CD4-positive, alpha-beta T cell (primary cell): ENCODE measurements at places on chromosomes 2 and 18. TPM values are rescaled to one million over a fixed set of nuclear protein-coding genes. Genes with fewer than 3 reads are reported as not detected.

GRCh38 chr18:41966943-41967342 lies 11.9 kb downstream of the PIK3C3 start:
- no peak for DNase-seq
- H3K4me3 ChIP-seq: no peak overlapping the region
- H3K27me3 ChIP-seq: no peaks in the 10 kb centered on the region
- H3K4me1 ChIP-seq: peaks cover 4% of the 10 kb centered on the region
- H3K27ac ChIP-seq: no peak overlapping the region

DNA sequence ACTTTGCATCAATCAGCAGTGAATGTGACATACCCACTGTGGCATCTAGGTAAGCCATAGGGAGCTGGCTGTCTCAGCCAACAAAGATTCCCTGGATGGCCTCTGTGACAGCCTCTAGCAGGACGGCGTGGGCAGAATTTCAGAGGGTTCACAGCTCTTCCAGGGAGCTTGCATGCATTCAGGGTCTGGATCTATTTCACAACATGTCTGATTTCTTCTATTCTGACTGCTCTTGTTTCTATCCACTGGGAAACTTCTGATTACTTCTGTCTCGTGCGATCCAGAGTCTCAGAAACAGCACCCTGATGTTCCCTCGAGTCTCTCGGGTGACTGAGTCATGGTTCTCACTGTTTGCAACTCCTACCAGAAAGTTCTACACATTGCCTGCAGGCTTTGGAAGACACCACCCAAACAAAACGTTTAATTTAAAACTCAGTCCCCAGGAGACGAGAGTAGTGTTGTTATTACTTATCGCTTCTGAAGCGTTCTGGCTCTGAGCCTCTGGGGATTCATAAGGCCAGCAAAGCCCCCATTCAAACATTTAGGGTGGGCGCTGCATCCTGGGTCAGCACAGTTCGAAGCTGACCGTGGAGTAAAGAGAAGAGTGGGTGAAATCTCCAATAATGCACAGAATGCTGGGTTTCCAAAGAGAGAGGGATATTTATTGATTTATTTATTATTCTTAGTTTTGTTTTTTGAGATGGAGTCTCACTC lies 41.9 kb upstream of the ODC1 start:
- no peak overlapping the region for H3K4me3 ChIP-seq
- peaks cover 17% of the 10 kb centered on the region for H3K4me1 ChIP-seq
- no peak for DNase-seq

GRCh38 chr2:232870018-232870765 lies at the start of gene SNORC:
Gene SNORC (plus strand): TSS chr2:232870264. CDS start chr2:232870342, 78 bp downstream.
- no peaks in the 10 kb centered on the region for H3K4me1 ChIP-seq
- H3K27ac ChIP-seq: no peak within 1 kb of the TSS
- no peak within 1 kb of the TSS for H3K4me3 ChIP-seq
- DNase-seq: no peak
- H3K36me3 ChIP-seq: no peaks in the 10 kb centered on the region

DNA sequence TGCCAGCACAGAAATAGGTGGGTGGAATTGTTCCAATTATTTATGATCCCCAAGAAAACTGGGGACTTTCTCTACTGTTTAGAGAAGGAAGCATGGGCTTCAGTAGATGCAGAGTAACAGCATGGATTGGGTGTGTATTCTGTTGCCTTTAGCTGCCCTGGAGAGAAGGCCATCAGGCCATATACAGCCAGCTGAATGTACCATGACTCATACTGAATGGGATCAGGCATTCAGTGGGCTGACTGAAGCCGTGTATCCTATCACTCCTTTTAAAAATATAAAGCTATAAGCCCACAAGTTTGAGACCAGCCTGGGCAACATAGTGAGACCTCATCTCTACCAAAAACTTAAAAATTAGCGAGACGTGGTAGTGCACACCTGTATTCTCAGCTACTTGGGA lies 16.7 kb upstream of the PLEKHM3 start:
- no peak for DNase-seq
- H3K27me3 ChIP-seq: no peaks in the 10 kb centered on the region
- H3K36me3 ChIP-seq: no peaks in the 10 kb centered on the region
- no peak overlapping the region for H3K27ac ChIP-seq
- no peaks in the 10 kb centered on the region for H3K4me1 ChIP-seq

- H3K4me1 ChIP-seq: no peaks in the 10 kb centered on the region
- no peaks in the 10 kb centered on the region for H3K36me3 ChIP-seq
- H3K27ac ChIP-seq: no peak overlapping the region
- no peak overlapping the region for H3K4me3 ChIP-seq
- DNase-seq: no peak
These were observed 36.2 kb upstream of the NT5C1B start for GRCh38 chr2:18625563-18625962.

- H3K4me3 ChIP-seq: no peak overlapping the region
- H3K27me3 ChIP-seq: peaks cover 2% of the 10 kb centered on the region
- DNase-seq: no peak
- H3K4me1 ChIP-seq: no peaks in the 10 kb centered on the region
- no peaks in the 10 kb centered on the region for H3K36me3 ChIP-seq
These were observed 103.2 kb downstream of the INHBB start for GRCh38 chr2:120448961-120449810.

GRCh38 chr2:68448671-68449653 lies 18.1 kb downstream of the FBXO48 start:
- no peak overlapping the region for H3K4me3 ChIP-seq
- H3K27ac ChIP-seq: no peak overlapping the region
- DNase-seq: no peak
- H3K36me3 ChIP-seq: no peaks in the 10 kb centered on the region

DNA sequence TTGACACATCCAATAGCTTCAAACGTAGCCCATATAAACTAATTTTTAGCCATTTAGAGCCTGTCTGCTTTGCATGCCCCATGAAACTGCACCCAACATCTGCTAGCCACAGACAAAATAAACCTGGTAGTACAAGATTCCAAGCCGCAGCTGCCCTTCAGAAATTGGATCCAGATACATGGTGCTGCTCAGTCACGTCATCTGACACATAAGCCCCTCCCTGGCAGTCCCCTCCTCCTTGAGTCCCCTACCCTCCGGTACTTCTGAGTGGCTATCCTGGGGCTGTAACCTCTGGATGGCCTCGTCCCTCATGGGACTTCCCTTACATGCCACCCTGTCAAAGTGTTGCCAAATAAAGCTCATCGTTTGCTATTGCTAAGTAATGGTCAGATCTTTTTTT lies 33.8 kb downstream of the PROC start:
- peaks cover 4% of the 10 kb centered on the region for H3K36me3 ChIP-seq
- H3K4me1 ChIP-seq: peaks cover 8% of the 10 kb centered on the region
- DNase-seq: no peak
- no peak overlapping the region for H3K27ac ChIP-seq

DNA sequence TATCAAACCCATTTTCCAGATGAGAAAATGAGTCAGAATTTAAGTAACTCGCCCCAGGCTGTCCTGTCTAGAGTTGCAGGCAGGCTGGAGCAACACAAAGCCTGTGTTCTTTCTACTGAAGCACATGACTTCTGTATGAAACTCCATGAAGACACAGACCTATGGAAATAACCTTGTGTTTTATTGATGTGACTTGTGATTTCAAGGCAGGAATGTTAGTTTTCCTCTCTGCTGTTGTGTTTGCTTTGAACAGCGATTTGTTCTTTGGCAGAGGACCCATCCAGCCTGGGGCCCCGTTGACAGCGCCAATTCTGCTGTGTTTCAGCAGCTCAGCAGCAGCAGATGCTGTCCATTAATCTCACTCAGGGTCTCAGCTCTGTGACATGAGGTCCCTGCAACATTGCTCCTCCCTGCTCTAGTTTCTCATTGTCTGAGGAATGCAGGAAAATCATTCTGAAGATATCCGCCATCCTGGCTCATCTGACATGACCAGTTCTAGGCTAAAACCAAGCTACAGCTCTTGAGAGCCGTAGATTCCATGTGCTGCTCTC lies 344.3 kb upstream of the RAB12 start:
- no peaks in the 10 kb centered on the region for H3K36me3 ChIP-seq
- no peaks in the 10 kb centered on the region for H3K4me1 ChIP-seq
- H3K4me3 ChIP-seq: no peak overlapping the region
- H3K27ac ChIP-seq: no peak overlapping the region
- no peak for DNase-seq

DNA sequence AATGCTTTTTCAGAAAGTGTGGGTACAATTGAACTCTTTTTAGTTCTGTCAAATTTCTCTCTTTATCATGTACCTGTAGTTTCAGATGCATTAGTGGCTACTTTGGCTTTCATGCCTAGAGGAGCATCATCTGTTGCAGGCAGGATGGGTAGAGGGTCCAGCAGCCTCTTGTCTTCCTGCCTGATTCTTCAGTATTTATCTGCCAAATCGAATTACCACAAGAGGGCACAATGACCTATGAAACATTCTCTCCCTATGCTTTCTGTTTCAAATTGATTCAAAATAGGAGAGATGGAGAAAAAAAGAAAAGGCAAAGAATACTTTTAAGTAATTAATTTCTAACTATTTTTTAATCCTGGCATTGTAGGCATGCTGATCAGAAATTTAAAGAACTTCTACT lies 477.2 kb downstream of the TRIB2 start:
- H3K27me3 ChIP-seq: no peaks in the 10 kb centered on the region
- H3K27ac ChIP-seq: no peak overlapping the region
- no peak for DNase-seq
- H3K4me1 ChIP-seq: no peaks in the 10 kb centered on the region
- no peak overlapping the region for H3K4me3 ChIP-seq

DNA sequence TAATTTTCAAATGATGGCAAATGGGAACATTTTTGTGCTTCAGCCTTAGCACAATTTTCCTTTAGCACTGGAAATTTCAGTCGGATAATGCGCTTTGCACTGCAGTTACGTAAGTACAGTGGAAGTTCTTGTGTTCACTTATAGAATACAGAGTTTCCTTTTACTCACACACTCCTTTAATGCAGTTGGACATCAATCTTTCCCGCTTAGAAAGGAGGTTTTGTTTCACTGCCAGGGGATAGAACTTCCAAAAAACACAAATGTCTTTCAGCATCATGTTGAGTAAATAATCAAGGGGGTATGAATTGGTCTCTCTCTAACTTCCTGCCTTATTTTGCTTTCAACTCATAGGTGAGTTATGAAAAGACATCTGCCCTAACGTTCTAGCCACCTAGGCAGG lies 63.2 kb downstream of the TGFA start:
- H3K36me3 ChIP-seq: no peaks in the 10 kb centered on the region
- no peak overlapping the region for H3K4me3 ChIP-seq
- DNase-seq: no peak
- no peaks in the 10 kb centered on the region for H3K4me1 ChIP-seq
- H3K27ac ChIP-seq: no peak overlapping the region

GRCh38 chr2:133768256-133768655 lies 200.0 kb upstream of the NCKAP5 start:
- H3K4me3 ChIP-seq: no peak overlapping the region
- no peaks in the 10 kb centered on the region for H3K4me1 ChIP-seq
- H3K27ac ChIP-seq: no peak overlapping the region
- no peak for DNase-seq
- no peaks in the 10 kb centered on the region for H3K36me3 ChIP-seq

GRCh38 chr2:119011162-119011909 lies 69.3 kb downstream of the MARCO start:
- no peak overlapping the region for H3K27ac ChIP-seq
- DNase-seq: no peak
- no peak overlapping the region for H3K4me3 ChIP-seq
- no peaks in the 10 kb centered on the region for H3K36me3 ChIP-seq
- no peaks in the 10 kb centered on the region for H3K4me1 ChIP-seq

- H3K27me3 ChIP-seq: no peaks in the 10 kb centered on the region
- H3K27ac ChIP-seq: no peak overlapping the region
- no peaks in the 10 kb centered on the region for H3K4me1 ChIP-seq
- no peak overlapping the region for H3K4me3 ChIP-seq
- H3K36me3 ChIP-seq: no peaks in the 10 kb centered on the region
- no peak for DNase-seq
These were observed 166.7 kb downstream of the MYT1L start for GRCh38 chr2:2164326-2164917.

- no peak overlapping the region for H3K4me3 ChIP-seq
- no peak overlapping the region for H3K27ac ChIP-seq
- DNase-seq: no peak
- H3K36me3 ChIP-seq: no peaks in the 10 kb centered on the region
These were observed 44.4 kb upstream of the PEX13 start for GRCh38 chr2:60972889-60973656.

DNA sequence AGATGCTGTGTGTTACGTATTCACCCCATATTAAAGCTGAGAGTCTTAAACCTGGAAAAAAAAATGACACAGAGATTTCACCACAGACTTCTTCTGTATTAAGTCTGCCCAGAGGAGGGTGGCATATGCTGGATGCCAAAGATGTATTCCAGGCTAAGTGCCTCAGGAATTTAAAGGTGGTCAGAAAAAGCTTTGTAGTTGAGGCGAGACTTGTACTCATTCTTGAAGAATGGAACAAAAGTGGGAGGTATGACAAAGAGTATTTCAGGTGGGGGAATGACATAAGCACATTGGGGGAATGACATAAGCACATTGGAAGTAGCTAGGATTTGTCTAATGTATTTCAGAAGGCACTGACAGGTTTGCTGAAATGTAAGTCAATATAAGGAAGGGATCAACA lies 98.6 kb downstream of the BABAM2 start:
- no peak overlapping the region for H3K4me3 ChIP-seq
- DNase-seq: no peak
- H3K4me1 ChIP-seq: peaks cover 13% of the 10 kb centered on the region
- no peaks in the 10 kb centered on the region for H3K36me3 ChIP-seq
- no peaks in the 10 kb centered on the region for H3K27me3 ChIP-seq

GRCh38 chr2:213317929-213318328 lies 33.7 kb downstream of the SPAG16 start:
- H3K27ac ChIP-seq: no peak overlapping the region
- no peaks in the 10 kb centered on the region for H3K27me3 ChIP-seq
- H3K4me3 ChIP-seq: no peak overlapping the region
- H3K4me1 ChIP-seq: no peaks in the 10 kb centered on the region
- no peak for DNase-seq

DNA sequence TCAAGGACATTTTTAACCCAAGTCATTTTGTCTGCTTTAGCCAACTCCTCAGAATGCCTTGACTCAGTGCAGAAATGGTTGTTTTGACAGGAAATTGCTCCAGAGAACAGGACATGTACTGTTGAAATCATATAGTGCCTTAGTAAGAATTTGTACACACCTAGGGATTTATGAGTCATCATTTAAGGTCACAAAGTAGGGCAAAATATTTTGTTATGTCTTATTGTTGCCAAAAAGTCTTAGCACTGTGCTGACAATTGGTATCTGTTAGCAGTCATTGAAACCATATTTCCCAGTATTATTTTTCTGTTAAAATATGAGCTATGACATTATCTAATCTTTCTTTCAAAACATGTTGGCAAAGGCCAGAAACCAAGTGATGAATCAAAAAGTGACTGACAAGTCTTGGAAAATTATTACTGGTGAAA lies 104.5 kb downstream of the OSBPL6 start:
- no peaks in the 10 kb centered on the region for H3K4me1 ChIP-seq
- no peak overlapping the region for H3K4me3 ChIP-seq
- no peaks in the 10 kb centered on the region for H3K36me3 ChIP-seq
- H3K27ac ChIP-seq: no peak overlapping the region
- H3K27me3 ChIP-seq: peaks cover 8% of the 10 kb centered on the region

GRCh38 chr2:121284463-121285449 lies at the start of gene TFCP2L1:
Gene TFCP2L1 (minus strand): TSS chr2:121285202. CDS start chr2:121285109, 93 bp downstream.
- H3K36me3 ChIP-seq: no peaks in the 10 kb centered on the region

Gene TMEFF2
- not detected for total RNA-seq

Gene IL37
- not detected for total RNA-seq

Gene RAB1A
- total RNA-seq: 87.6 TPM

Gene FABP1
- not detected for total RNA-seq

Gene TTC32
- total RNA-seq: 54.2 TPM

Gene FLACC1
- total RNA-seq: 4.8 TPM

Gene CCDC85A
- not detected for total RNA-seq

Gene NMS
- not detected for total RNA-seq
